ENCODE measurements at places on chromosomes 16 and 17.

DNA sequence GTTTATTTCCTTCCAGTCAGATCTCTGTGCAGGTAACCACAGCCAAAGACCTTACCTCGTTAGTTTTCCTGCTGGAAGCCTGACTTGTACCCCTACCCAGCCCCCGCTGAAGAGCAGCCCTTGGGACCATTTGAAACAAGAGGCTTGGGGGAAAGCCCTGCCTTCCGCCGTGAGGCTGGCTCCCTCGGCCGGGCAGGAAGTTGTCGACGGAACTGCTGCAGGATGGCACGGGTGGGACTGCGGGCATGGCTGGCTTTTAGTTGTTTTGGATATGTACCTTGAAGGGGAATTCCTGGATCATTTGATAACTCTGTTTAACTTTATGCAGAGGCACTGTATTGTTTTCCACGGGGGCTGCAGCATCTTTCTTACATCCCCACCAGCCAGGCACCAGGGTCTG is 49.0 kb upstream of the ENDOV start:
- no peak for DNase-seq

DNA sequence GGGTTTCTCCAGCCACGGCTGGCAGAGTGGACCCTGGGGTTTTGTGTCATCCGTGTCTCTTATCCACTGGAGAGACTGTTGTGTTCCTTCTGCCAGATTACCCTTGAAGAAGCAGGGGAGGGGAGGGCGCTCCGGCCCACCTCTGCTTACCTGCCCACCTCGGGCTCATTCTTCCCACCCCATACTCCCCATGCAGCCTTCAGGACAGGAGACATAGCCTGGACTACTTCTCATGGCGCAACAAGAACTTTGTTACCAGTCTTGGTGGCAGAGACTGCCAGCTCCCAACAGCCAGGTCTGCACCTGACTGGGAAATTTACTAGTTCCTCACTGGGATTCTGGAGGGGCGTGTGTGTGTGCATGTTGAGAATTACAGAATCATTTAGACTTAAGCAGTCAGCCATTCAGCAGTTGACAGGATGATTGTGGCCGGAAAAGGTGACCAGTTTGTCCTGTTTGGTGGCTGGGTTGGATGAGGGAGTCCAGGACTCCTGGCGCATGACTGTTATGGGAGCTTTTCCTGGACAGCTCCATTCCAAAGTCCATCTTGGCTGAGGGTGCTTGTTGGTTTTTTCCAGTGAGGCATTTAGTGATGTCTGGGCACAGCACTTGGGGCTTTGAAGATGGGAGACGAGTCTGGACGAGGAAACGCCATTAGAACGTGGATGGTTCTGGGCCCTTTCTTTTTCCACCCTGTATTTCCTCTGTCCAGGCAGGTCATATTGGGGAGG is 8.7 kb downstream of the GSE1 start:
- no peak for DNase-seq

DNA sequence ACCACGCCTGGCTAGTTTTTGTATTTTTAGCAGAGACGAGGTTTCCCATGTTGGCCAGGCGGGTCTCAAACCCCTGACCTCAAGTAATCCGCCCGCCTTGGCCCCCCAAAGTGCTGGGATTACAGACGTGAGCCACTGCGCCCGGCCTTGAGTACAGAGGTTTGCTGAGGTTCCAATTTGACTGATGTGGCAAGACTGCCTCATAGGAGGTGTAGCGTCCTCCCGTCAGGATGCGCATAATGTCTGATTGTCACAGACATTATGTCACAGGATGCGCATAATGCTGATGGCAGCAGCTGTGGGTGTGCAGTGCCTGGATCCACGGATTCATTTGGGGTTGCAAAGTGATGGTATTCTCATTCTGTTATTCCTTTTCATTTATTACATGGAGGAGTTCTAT is 45.2 kb downstream of the HAPSTR1 start:
- DNase-seq: no peak

DNA sequence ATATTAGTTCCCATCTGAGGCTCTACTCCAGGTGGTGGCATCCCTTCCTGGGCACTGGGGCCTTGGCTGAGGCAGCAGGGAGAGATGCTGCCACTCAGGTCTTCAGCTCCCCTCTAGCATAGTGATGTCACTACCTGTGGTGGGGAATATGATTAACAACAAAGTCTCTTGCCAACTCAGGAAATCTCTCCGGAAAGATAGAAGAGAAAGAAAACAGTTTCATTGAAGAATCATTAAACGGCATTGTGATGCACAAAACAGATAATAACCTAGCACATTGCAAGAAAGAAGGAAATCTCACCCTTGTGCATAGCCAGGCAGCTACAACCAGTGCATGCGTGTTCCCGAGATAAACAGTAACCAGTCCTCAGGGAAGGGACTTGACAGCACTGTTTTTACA is 12.2 kb upstream of the ZNF267 start:
- DNase-seq: no peak

- DNase-seq: peak; percentile 45
These were observed 11.8 kb downstream of the ENDOV start for GRCh38 chr17:80426671-80427326.

GRCh38 chr16:74682556-74682955 is 15.9 kb upstream of the RFWD3 start:
- no peak for DNase-seq

DNA sequence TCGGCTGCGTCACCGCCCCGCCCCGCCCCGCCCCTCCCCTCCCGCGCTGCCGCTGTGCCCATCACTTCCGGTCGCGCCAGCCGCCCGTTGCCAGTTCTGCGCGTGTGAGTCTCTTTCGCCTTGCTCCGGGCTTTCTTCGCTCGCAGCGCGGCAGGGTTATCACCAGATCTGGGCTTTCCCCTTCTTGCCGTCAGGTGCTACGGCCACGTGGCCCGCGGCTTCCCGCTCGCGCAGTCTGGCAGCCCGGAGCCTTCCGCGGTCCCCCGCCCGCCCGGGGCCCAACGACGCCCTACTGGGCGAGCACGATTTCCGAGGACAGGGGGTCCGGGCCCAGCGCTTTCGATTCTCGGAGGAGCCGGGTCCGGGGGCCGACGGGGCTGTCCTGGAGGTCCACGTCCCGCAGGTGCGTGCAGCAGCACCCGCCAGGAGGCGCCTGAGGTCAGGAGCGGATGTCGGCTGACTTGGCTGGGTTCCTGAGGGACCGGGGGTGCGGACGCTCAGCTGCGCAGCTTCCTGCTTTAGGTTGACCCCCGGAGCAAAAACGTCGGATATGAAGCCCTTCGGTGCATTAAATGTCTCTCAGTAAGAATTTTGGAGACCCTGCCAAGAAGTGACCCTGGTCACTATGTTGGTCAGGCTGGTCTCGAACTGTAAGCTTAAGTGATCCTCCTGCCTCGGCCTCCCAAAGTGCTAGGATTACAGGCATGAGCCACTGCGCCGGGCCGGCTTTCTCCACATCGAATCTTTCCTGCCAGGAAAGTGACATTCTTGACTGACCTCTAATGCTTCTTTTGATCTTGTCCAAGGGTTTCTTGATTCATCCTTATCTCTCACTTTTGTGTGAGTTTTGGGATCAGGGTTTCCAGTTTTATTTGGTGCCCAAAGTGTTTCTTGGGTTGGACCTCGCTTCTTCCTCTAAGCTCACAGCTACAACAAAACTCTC is at the start of gene METTL23:
Gene METTL23 (plus strand): TSS at position 64 of the 943 bp plus-strand sequence. CDS start 2,872 bp downstream, outside the sequence.
- DNase-seq: peak; percentile 66

DNA sequence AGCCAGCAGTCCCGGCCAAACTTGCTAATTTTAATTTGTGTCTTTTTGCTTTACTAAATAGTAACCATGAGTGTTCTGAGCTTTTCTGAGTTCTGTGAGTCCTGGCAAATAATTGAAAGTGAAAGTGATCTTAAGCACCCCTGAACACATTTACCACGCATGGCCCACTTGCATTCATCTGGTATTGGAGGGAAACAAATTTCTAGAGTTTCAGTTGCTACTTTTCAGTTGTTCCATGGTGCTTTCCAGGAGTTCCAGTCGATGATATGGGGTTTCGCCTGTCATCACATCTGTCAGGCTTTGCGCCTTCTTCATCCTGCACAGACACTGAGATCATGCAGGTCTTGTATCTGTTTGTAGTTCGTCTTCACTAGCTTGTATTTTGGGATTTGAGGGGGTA is 44.1 kb downstream of the CRLF3 start:
- DNase-seq: no peak

GRCh38 chr16:57999971-58000705 is at the start of gene ZNF319:
Gene ZNF319 (minus strand): TSS chr16:58000672. CDS start chr16:57998265, 2,407 bp downstream.
- peak; percentile 17 for DNase-seq

GRCh38 chr16:23280483-23280967 is 21.6 kb upstream of the SCNN1B start:
- DNase-seq: no peak

DNA sequence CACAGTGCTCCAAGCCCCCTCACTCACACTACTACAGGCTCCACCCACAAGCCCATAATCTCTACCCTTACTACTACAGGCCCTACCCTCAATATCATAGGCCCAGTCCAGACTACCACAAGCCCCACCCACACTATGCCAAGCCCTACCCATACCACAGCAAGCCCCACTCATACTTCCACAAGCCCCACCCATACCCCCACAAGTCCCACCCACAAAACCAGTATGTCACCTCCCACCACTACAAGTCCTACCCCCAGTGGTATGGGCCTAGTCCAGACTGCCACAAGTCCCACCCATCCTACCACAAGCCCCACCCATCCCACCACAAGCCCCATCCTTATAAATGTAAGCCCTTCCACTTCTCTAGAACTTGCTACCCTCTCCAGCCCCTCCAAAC is 13.8 kb downstream of the RIPOR1 start:
- peak; percentile 84 for DNase-seq

DNA sequence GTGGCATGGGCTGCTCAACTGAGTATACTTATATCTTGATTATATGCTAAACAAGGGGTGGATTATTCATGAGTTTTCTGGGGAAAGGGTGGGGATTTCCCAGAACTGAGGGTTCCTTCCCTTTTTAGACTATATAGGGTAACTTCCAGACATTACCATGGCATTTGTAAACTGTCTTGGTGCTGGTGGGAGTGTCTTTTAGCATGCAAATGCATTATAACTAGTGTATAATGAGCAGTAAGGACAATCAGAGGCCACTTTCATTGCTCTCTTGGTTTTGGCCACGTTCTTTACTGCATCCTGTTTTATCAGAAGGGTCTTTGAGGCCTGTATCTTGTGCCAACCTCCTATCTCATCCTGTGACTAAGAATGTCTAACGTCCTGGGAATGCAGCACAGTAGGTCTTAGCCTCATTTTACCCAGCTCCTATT is 12.0 kb downstream of the PRR11 start:
- no peak for DNase-seq

DNA sequence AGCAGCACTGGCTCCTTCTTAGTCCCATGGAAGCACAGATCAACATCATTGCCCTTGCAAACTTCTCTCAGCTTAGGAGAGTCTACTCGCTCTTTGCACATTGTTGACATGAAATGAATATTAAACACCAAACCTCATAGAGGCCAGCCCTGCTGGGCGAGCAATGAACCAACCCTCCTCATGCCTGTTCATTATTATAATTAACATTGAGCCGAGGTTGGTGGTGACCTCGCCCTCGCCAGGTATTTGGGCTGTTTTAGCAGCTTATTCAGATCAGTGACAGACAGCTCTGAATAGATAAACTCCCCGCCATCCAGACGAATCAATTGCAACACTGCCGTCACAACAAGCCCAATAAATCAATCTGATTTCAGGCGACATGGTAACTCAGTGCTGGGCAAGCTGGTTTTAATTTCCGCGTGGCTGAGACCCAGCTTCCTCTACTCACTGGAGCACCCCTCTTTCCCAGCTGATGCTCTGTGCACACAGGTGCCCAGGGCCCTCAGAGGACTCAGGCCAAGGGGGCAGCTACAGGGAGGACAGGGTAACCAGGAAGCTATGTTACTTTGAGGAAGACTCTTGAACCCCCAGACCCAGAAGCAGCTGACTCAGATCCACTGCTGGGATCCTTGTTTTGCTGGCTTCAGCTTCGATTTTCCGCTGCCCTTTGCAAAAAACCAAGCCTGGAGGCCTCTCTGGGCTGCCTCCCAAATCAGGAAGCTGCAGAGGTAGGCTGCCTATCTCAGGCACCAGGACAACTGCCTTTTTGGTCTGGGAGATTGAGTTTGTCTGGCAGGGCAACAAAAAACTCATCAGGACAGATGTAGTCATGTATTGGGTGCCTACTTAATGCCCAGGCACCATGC is 10.7 kb upstream of the SEZ6 start:
- no peak for DNase-seq

DNA sequence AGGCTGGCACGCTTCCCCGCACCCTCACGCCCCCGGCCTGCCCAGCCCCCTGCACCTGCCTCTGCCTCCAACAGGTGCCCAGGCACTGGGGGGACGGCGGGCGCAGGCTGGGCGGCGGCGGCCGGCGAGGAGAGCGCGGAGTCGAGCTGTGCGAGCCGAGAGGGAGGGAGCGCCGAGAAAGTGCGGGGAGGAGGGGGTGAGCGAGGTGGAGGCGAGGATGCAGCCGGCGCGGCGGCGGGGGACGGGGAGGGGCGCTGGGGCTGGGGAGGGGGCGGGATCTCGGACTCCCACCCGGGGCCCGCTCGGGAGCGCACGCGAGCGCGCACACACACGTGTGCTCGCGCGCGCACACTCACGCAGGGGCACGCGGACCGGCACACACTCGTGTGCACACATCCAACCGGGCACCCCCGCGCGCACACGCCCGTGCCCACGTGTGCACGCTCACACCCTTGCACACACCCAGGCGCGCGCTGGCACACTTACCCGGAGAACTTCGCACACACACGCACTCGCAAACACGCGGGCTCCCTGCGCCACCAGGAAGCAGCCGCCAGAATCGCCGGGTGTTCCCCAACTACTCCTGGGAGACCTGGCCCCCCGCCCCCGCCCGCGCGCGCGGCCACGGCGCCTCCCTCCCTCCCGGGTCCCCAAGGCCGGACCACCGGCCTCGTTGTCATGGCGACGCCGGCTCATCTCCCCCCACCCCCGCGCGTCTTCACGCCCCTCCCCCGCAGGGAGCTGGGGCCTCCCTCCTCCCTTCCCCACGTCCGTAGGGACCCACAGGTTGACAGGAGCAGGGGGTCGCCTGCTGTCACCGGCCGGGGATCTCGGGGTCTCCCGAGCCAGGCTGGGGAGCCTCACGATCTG is at the start of gene DOC2A:
Gene DOC2A (minus strand): TSS at position 184 of the 870 bp plus-strand sequence. CDS start 805 bp downstream, outside the sequence.
- no peak for DNase-seq

- DNase-seq: no peak
These were observed 24.8 kb downstream of the STH start for GRCh38 chr17:46023783-46024388.

DNA sequence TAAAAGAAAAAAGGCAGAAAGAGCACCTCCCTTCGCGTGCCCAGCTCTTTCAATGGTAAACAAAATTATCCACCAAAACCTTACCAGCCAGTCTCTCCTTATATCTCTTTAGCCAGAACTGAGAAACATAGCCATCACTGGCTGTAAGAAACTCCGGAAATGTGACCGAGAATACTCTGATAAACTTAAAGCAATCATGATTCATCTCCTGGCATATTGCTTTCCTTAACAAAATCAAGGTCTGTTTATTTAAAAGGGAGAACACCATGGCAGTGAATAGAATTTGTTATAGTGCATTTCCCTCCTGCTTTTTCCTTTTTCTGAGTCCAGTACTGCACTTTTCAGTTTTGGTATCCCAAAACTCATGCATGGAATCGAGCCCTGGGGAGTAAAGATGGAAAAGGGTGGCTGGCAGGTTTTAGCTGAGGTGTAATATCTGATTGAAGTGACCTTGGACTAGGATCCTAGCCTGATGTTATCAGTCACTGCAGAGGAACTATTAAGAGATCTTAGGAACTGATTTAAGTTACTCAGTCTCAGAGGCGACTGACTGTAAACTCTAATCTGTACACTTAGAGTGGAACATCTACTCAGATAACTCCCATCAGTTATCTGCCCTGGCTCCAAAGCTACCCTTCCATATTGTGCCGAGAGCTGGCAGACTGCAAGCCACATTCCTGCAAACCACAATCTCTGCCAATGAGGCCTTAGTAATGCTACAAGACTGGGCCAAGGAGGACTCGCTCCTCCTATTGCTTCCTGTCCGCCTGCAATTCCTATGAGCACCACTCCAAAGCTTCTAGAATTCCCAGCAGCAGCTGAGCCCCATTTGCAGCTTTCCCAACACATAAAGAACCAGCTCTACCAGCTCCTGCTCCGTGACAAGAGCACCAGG is 7.4 kb upstream of the COX10 start:
- peak; percentile 93 for DNase-seq

Measured in LHCN-M2 (cell line).